ENCODE measurements at places on chromosomes 3 and 15.
A peak's percentile ranks its signal among the peaks of the same experiment; 100 is the strongest.

DNA sequence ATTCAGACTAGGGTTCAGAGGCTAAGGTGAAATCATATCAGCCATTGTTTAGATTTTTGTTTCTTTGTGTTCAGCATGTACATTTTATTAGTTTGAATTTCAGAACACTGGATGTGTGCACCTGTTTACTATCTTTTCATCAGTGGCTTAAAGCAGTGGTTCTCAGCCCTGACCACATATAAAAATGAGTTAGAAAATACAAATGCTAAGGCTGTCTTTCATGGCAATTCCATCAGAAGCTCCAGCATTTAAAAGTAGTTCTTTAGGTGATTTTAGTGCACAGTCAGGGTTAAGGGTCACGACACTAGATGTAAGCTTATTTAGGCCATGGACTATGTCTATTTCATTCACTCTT is 213.5 kb downstream of the NECTIN3 start:
- no peak for DNase-seq

DNA sequence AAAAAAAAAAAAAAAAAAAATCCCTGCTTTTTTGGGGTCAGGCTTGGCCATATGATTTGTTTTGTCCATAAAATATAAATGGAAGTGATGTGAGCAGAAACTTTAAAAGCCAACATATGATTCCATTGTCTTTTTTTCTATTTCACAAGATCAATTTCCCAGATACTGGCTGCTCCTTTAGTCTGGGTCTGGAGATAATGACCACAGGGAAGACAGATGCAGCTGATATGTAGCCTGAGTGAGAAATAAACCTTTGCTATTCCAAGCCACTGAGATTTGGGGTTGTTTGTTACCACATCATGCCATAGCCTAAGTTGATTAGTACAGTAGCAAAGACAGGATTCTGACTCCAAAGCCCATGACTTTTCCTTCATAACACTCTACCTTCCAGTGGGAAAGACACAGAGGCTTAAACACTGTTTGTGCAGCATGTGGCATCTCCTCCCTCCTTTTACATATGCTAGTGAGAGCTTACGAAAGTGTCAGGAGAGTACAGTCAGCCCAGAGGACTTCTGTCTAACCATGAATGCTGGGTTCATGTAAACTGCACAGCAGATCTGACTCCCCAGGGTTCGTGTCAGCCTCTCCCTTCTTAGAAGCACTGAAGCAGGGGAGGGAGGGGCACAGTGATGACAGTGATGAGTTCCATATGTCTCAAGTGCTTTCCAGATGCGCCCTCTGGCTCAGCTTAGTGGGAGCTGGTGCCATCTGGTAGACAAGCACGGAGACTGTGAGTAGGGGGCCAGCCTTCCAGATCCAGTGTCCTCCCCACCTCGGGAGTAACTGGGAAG is 36.7 kb upstream of the SLC7A14 start:
- DNase-seq: no peak

GRCh38 chr3:46141813-46142212 is 66.3 kb downstream of the CCR1 start:
- no peak for DNase-seq

GRCh38 chr3:16512435-16513140 is 911 bp downstream of the RFTN1 start:
- DNase-seq: no peak

- no peak for DNase-seq
These were observed 132.5 kb downstream of the DLG1 start for GRCh38 chr3:197165890-197166289.

- DNase-seq: no peak
These were observed 49.5 kb downstream of the GLDN start for GRCh38 chr15:51390966-51391422.

- no peak for DNase-seq
These were observed 97.7 kb downstream of the PLCH1 start for GRCh38 chr3:155647206-155647605.

GRCh38 chr15:94099574-94099960 is 131.8 kb upstream of the MCTP2 start:
- DNase-seq: no peak

DNA sequence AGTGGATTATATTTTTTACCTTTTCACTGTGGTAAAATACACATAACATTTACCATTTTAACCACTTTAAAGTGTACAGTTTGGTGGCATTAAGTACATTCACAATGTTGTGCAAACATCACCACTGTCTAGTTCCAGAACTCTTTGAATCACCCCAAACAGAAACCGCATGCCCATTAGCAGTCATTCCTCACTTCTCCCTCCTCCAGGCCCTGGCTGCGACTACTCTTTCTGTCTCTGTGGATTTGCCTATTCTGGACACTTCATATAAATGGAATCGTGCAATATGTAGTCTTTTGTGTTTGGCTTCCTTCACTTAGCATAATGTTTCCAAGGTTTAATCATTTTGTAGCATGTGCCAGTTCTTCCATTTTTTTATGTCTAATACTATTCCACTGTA is 409.8 kb downstream of the NTRK3 start:
- DNase-seq: no peak

DNA sequence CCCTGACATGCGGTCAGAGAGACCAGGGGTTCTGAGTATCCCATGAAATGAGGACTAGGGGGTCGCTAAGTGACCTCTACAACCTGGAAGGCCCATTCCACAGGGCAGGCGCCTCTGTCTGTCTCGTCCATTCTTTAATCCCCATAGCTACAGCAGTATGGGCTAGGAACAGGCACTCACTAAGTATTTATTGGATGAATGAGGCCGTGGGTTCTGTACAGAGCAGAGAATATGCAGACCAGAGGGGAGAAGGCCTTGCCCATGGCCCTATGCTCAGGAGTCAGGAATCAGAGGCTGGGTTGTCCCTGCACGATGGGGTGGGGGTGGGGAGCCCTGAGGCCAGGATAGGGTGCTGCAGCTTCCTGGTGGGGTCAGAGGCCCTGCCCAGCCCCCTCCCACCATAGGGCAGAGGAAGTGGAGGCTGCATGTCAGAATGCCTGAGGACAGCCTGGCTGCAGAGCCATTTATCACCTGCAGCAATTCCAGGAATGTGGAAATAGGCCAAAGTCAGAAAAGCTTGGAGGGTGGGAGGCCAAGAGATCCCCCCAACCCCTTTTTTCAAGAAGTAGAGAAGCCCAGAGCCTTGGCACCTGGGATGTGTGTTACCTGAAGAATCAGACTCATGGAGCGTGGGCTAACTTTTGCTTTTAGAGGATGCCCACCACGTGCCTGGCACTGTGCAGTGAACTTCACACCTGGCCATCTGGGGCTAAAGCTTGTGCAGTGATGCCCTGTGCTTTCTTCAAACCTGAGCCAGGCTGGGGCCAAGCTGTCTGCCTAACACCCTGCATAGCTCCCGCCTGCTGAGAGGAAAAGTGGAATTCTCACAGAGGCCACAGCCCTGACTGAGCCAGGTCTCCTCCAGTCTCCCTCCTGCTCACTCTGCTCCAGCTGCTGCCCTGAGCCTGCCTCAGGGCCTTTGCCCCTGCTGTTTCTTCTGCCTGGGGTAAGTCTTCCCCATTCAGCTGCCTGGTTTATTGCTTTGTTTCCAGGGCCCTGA is 109.4 kb downstream of the WNT7A start:
- DNase-seq: no peak

- DNase-seq: no peak
These were observed 186.3 kb downstream of the MCTP2 start for GRCh38 chr15:94417501-94418293.

DNA sequence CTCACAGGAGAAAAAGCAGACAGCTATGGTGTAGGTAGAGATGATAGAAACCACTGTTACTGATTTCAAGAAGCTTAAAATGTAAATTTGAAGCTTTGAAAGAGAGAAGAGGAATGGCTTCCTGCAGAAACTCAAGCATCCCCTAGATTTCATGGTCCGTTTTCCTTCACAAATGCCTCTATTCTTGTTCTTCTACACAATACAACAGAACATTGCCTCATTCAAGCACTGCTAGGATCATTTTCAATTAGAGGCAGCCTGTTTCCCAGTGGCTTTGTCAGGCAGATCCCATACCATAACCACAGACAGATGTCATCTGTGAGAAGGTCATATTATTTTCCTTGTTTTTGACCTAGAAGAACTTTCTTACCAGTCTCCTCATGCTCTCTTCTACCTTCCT is 77.9 kb upstream of the SPRED1 start:
- no peak for DNase-seq

DNA sequence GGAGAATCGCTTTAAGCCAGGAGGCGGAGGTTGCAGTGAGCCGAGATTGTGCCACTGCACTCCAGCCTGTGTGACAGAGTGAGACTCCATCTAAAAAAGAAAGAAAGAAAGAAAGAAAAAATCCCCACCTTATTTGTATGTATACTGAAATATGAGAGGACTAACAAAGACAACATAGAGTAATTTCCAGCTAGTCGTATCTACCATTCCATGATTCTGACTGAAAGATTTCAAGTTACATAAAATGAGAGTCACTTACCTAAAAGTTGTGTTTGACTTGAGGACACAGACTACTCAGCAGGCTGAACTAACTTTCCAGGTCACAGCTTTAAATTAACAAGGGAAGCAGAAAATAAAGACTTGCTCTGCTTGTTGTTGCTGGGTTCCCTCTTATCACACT is 18.8 kb upstream of the PRKCI start:
- no peak for DNase-seq

DNA sequence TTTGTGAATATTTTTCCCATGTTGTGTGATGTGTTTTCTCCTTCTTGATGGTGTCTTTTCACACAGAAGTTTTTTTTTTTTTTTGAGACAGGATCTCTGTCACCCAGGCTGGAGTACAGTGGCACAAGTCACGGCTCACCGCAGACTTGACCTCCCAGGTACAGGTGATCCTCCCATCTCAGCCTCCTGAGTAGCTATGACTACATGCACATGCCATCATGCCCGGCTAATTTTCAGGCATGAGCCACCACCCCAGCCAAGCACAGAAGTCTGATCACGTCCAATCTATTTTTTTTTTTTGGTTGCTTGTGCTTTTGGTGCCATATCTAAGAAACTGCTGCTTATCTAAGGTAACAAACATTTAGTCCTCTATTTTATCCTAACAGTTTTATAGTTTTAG is 24.6 kb downstream of the TOMM70 start:
- DNase-seq: no peak

GRCh38 chr15:40115670-40116093 is 7.0 kb upstream of the BMF start:
- DNase-seq: no peak

DNA sequence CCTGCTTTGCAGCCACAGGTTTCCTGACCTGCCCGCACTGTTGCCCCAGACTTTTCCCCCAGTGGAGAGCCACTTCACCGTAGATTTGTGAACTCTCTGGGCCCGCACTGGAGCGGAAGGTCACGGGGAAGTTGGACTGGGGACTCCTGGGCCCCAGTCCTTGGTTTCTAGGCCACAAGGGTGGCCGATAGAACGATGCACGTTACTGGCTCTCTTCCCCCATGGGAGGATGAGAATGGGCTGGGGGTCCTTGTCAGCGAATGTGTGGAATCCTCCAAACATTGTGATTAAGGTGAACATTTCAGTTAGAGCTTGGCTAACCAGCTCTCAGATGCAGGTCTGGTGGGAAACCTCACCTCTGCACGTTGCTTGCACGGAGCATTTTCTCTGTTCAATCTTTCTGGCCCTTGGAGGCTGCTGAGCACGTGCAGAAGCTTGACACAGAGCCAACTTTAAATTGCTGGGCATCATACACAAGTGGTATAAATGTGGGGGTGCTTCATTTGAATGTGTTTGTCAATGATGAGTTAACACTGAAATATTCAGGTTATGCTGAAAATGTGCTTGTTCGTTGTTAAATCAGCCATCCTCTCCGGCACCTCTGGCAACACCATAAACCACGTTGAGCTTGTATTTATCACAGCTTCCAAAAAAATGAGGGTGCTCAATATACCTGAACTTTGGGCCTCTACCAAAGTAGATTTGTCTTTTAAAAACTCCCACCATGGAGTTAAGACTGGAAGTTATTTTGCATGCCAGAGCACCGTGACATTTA is 976 bp downstream of the DIS3L start:
- peak; percentile 58 for DNase-seq

DNA sequence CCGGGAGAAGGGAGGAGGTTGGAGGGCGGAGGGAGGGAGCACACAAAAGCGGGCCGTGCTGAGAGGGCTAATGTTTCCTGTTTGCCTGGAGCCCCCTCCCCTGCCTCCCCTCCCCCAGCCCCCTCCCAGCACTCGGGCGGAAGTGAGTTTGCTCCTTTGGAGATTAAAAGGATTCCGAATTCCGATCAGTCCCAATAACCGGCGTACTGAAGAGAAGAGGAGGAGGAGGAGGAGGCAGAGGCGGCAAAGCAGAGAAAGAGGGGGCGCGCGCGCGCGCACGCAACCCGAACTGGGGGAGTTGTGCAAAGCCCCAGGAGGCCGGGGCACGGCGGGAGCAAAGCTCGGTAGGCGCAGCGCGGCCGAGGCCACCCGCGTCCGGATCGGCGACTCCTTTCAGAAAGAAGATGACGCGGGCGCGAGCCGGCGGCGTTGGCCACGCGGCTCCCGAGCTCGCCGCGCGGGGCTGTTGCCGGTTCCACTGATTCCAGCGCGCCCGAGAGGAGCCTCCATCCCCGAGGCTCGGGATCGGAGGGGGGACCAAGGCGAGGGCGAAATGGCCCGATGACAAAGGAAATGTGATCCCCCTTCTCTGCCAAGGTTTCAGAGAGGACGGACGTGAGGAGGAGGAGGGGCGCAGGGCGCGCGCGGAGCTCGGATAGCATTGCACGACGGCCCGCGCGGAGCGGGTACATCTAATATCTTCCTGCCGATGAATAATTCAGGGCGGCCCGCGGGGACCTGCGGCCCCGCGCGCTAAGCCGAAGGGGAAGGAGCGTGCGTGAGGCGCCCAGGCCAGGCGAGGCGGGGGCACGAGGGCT is 1.1 kb upstream of the TRIM71 start:
- no peak for DNase-seq

DNA sequence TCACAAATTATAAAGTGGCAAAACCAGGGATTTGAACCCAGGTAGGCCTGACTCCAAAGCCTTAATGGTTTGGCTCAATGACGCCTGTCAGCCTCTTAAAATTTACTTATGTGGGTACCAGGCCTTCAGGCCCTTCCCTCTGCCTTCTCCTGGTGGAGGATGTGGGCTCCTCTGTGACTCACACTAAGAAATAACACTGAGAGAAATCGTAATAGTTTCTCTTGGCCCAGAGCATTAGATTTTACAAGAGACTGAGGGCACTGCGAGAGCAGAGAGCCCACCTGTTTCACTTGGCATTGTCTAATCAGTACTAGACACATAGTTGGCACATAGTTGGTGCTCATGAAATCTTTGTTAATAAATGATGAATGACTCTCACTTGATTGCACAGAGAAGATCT is 505.2 kb downstream of the SHQ1 start:
- DNase-seq: no peak

GRCh38 chr3:17121336-17121735 is 236.6 kb downstream of the PLCL2 start:
- DNase-seq: no peak

DNA sequence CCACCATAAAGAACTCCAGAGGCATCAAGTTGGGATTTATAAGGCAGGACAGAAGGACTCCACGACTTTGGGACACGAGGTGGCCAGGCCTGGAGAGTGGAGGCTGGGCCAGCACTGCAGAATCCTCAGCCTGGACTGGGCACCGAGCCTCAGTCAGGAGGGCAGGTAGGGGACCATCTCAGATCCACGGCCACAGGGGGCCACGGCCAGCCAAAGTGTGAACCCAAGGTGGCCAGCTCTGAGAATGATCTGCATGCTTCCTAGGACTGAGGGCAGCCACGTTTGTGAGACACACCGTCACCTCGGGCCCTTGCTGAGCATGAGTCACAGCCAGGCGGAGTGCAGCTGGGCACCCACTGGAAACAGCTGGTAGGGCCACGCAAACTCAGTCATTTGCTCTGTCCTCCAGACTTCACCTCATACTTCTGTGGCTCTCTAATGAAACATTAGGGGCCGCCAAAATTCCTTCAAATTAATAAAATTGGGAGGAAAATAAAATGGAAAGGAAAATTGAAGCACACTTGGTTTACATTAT is 65.8 kb downstream of the CTNNB1 start:
- DNase-seq: no peak

- no peak for DNase-seq
These were observed 483.5 kb downstream of the GABRG3 start for GRCh38 chr15:27454281-27455075.

Measured in SHP77 treated with DMSO at 0.1 percent for 48 hours (cell line).